ENCODE measurements at places on chromosomes 4 and X.

GRCh38 chr4:152052451-152053057 lies 291.7 kb upstream of the GATB start:
- peak; percentile 24 for DNase-seq

- DNase-seq, result no peak
These were observed 789.2 kb downstream of the KLHL13 start for GRCh38 chrX:117327373-117327772.

- DNase-seq, result no peak
These were observed 7.3 kb upstream of the CLDN2 start for GRCh38 chrX:106912864-106913263.

GRCh38 chr4:128709268-128709667 lies 100.2 kb upstream of the JADE1 start:
- no peak for DNase-seq

DNA sequence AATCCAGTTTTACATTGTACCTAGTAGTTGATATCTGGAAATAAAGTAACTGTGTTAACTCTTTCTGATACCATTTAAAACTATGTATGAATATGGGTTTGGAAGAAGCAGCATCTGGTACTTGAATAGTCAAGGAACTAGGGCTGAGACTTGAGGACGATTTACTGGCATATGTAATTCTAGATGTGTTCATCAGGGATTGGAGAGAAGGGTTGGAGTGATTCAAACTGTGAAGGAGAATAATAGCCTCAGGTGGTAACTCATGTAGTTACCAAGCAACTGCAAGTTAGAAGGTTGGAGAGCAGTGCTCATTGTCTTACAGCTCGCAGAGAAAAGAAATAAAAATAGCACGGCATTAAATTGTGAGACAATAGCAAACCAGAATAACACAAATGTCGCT lies 29.5 kb upstream of the TXLNG start:
- DNase-seq, result no peak

DNA sequence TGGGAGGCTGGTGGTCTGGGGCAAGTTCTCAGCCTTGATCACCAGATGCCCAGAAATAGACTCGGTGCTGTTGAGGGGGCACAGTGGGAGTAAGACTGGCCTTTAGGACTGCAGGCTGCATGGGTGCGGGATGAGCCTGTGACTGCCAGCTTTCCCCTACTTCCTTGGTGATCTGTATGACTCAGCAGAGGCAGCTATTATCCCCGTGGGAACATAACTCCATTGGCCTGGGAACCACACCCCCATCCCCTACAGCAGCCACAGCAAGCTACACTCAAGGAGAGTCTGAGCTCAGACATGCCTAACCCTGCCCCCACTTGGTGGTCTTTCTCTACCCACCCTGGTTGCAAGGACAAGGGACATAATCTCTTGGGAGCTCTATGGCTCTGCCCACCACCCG lies 20.6 kb downstream of the CLIC2 start:
- no peak for DNase-seq

DNA sequence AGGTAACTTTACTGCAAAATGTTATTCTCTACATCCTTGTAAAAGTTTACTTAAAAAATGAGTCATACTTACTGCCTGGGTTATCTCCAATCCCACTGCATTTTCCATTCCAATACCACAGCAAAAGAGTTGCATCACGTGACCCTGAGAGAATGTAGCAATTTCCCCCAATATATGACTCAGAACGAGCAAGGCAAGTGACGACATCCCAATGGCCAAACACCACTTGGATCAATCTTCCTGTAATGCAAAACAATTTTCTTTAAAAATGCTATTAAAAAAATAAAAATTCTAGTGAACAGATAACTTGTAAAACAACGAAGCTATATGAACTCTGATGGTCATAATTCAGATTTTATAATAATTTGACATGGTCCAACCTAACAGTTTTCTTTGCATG lies 224.3 kb downstream of the DCLK2 start:
- peak; percentile 59 for DNase-seq

DNA sequence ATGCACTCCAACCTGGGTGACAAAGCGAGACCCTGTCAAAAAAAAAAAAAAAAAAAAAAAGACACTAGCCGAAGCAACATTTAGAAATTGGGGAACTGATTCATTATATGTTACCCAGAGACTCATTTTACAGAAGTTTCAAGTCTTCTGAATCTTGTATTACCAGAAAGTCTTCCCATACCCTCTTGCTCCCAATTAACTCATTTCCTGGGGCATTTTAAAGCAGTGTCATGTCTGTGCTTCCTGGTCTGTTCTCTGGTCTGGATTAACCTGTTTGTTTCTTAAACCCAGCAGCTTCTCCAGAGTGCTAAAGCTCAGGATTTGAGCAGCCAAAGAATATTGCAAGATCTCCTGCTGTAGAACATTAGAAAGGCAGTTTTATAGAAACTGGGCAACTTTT lies 43.7 kb downstream of the FRMPD3 start:
- no peak for DNase-seq

DNA sequence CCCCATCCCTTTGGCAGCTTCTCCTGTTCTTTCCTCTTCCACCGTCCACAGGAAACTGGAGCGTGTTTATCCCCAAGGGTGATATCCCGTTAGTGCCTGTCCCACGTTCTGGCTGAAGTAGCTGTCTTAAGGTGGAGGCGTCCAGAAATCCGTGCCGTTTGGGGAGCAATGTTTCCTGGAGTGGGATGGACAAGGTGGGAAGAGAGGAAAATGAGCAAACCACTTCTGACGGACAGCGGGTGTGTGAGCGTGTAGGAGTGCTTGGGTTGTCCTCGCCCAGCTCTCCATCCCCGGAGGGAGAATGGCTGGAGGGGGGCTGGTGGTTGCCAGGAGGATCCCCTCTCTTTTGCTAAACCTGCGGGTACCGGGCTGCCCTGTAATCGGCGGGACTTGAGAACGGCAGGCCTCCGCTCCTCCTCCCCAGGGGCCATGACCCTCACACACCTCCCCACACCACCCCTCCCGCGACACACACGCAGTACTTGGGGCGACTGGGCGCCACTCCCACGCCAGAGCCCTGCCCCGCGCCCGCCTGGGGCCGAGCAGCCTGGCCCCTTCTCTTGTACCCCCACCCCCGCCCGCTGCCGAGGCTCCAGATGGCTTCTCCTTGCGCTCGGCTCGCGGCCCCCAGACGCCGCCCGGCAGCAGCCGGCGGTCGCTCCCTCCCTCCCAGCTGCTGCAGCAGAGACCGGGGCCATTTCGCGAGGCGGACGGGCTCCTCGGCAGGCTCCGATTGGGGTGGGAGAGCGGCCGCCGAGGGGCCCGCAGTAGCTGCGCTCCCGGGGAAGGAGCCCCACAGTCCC lies 13.9 kb upstream of the PRDM8 start:
- peak; percentile 49 for DNase-seq

DNA sequence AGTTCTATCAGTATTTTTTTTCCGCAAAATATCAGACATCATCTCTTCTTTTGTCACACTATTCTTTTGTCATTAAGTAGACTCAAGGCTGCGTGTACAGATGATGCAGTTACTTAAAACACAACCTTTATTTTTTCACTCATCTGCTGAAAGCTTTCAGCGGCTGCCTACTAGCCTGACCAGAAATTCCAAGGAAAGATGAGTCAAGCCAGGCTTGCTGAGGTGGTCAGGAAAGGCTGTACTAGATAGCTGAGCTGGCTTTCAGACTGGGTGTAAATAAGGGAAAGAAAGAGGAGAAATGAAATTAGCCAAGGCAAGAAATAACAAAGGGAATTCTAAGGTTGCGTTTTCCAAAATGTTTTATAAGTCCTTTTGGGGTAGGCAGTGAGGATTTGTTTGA lies 17.9 kb downstream of the STK26 start:
- peak; percentile 11 for DNase-seq

- DNase-seq, result no peak
These were observed 98.2 kb downstream of the ANK2 start for GRCh38 chr4:113147498-113148111.

GRCh38 chr4:150116506-150116905 lies 38.3 kb downstream of the DCLK2 start:
- DNase-seq, result no peak

GRCh38 chr4:125529071-125529470 lies 214.3 kb downstream of the FAT4 start:
- no peak for DNase-seq

DNA sequence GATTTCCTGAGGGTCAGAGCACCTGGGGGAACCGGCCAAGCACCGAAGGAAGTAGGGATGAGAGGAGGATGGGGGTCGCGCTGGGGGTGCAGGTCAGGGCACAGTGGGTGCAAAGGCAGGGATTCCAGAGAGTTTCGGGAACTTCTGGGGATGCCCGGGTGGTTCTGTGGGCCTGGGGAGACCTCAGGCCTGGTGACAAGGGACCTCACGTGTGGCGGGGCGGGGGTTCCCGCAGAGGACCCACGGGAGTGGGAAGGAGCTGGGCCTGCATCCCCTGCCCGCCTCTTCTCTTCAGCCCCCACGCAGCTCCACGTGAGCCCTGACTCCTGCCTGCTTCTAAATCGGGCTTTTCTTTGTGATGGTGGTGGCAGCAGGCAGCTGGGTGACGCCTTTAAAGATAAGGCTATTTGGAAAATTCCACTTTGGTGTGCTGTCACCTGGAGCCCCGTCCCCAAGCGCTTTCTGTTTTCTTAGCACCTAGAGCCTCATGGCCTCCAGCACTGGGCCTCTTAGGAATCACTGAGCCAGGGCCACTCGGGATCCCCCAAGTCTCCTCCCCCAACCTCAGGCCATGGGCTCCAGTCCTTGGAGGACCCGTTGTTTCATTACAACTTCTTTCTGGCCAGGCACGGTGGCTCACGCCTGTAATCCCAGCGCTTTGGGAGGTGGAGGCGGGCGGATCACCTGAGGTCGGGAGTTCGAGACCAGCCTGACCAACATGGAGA lies 7.1 kb upstream of the TBC1D14 start:
- no peak for DNase-seq

DNA sequence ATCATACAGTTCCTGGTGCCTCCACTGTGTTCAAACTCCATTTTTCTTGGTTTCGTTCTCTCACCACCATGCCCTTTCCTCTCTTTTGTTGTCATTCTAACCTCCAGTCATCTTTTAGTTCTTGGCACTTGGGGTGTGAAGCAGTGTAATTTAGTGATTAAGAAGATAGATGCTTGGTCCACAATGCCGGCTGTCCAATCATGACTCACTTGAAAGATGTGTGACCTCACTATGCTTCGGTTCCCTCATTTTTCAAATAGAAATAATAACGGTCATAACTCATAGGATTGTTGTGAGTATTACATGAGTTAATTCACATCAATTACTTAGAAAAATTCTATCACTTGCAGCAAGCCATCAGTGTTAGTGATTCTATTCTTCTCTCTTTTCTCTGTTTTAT lies 327.8 kb downstream of the ADGRL3 start:
- DNase-seq, result no peak

DNA sequence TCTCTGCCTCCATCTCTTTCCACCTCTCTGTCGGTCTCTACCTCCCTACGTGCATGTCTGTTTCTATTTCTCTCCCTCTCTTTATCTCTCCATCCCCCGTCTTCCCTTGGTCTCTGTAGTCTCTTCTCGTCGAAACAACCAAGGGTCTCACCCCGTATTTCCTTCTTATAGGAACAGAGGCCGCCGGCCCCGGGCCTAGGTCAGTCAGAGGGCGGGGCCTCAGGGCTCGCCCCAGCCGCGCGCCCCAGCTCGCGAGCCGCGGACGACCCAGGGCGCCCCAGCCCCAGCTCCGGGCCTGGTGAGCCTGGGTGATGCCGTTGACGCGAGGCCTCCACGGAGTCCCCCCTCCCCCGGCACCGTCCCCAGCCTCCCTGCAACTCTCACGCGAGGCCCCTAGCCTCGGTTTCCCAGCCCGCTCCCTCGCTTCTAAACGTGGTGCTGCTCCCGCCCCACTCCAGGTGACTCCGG lies 6.6 kb downstream of the TIMM17B start:
- DNase-seq, result no peak

GRCh38 chr4:143986180-143986579 lies 33.0 kb downstream of the GYPB start:
- no peak for DNase-seq

- no peak for DNase-seq
These were observed 78.8 kb downstream of the SEL1L3 start for GRCh38 chr4:25783943-25784342.

GRCh38 chrX:57573754-57574153 lies 18.1 kb upstream of the ZXDB start:
- no peak for DNase-seq

GRCh38 chr4:4792466-4792865 lies 67.0 kb upstream of the MSX1 start:
- no peak for DNase-seq

GRCh38 chr4:17063888-17064287 lies 165.4 kb upstream of the LDB2 start:
- DNase-seq, result peak; percentile 39

DNA sequence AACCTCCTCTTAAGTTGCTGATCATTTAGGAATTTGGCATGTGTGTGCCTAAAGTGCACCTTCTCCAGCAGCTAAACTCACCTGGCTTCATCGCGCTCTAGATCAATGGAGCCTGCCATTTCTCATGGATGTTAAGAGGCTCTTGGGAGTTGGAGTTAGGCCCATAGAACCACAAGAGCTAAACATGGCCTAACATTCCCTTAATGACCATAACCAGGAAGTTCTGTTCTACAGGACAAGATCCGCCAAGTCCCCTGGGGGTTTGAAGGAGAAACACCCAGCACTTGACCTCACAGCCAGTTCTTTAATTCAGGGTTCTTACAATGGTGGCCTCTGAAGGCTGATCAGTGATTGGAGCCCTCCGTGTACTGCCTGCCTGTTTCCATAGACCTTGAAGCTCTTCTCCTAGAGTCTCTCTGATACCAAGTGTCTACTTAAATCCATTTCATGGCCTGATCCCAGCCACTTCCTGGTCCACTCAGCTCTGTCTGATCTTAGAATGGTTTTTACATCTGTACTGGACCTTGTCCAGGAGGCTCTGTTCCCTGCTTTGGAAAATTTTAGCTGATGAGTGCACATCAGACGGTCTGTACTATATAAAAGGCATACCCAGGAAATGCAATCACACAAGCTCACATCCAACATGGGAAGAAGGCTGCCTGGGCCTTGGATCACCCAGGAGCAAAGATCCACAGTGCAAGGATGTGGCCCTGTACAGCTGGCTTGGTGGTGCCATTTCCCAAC lies 45.1 kb downstream of the RPS3A start:
- DNase-seq, result no peak

DNA sequence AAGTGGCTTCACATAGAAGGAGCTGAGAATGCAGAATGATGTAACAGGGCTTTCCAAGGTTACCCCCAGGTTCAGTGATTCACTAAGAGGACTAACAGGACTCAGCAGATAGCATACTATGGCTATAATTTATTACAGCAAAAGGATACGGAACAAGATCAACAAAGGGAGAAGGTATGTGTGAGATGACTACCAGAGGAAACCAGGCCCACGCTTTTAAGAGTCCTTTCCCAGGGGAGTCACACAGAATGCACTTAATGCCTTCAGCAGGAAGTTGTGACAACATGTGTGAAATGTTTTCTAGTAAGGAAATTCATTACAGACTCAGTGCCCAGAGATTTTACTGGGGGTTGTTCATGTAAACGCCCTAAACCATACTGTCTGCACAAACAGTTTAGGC lies 373.6 kb upstream of the MAGEB2 start:
- no peak for DNase-seq

Measured in hepatic stellate cell (primary cell).